ENCODE measurements at places on chromosomes 7 and 10. TPM values are rescaled to one million over a fixed set of nuclear protein-coding genes. Genes with fewer than 3 reads are reported as not detected.

Gene NAT16
- total RNA-seq, result not detected

Gene ABCC2
- 2.8 TPM for total RNA-seq

Gene AKR1D1
- total RNA-seq, result not detected

Gene NEBL
- 0.80 TPM for total RNA-seq

Gene TMEM225B
- 0.55 TPM for total RNA-seq

Gene CTTNBP2
- total RNA-seq, result 6.1 TPM

Gene HMX2
- not detected for total RNA-seq

Gene OR6V1
- not detected for total RNA-seq

- DNase-seq, result no peak
Measured at GRCh38 chr10:91785830-91786229, 12.4 kb upstream of the TNKS2 start.

GRCh38 chr7:141421306-141421705 is 129.9 kb upstream of the AGK start:
- DNase-seq, result no peak

- no peak for DNase-seq
Measured at GRCh38 chr10:69087590-69088470, at the start of gene SRGN. Gene SRGN (plus strand): TSS chr10:69088103. CDS start chr10:69088158, 55 bp downstream.

DNA sequence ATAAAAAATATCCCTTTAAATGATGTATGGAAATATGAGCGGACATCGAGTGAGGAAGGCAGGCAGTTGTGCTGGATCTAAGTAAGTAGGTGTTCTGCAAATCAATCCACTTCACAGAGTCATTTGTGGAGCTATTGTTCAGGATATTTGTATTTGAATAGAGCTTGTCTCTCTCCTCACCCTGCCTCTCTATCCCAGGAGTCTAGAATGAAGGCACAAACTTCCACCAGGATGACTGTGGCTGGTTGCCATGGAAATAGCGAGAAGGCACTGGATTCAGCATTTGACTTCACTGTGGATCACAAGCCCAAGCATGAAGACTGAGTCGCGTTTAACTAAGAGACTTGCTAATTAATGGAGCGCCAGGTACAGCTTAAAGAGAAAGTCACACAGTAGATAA is 53.2 kb downstream of the NPY start:
- no peak for DNase-seq

GRCh38 chr7:111329367-111330234 is 232.7 kb downstream of the IMMP2L start:
- DNase-seq, result no peak

GRCh38 chr7:23242935-23243334 is 3.6 kb upstream of the GPNMB start:
- no peak for DNase-seq

DNA sequence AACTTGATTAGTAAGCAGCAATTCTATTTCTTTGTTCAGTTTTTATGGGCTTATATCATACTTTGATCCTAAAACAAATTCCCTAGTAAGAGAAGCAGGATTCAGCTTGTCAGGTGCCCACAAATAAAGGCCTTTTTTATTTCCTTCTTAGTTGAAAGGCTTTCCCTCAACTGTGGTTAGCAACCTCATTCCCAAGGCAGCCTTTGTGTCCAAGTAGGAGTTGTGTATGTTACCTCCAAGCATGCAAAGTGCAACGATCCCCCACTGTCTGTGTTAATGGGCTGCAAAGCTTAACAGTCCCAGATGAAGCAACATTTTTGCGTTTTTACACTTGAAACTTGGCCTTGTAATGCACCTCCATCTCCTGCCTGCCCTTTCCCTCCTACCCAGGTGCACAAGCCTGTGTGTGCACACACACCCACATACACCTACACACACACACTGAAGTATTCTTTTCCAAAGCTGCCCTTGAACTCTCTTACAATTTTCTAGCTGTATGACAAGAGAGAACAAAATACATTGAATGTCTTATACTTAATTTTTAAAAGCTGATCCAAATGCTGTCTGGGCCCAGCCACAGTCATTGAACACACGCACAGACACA is 278.2 kb downstream of the SNX13 start:
- DNase-seq, result no peak

DNA sequence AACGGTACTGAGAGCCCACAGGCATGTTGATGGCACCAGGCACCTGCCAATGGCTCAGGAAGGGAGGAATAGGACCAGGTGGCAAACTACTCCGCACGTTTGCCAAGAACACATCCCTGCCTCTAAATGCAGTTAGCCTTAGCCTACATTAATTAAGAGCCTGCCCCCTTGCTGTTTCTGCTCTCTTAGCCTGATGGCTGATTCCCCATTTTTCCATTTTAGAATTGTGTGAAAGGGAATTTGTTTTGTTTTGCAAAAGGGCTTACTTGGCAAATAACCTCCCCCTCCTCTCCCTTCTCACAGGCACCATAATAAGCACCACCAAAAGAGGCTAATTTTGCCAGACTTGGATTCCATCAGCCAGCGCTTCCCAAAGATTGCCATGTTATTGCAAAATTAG is 1203.2 kb downstream of the SORCS3 start:
- DNase-seq, result no peak

DNA sequence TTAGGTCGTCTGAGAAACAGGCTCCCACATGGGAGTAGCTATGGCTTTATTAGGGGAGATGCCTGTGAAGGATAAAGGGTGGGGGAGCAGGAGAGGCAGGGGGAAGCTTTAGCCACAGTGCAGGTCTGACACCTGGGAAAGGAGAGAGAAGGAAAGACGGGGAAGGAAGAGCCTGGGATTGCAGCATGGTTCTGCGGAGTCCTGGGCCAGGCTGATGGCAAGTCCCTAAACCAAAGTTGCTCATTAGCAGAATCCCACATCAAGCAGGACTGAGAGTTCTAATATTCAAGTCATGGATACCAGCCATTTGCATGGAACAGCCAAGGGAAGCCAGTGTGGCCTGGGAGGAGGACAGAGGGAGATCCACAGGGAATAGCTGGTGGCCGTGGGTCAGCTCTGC is 414.8 kb downstream of the RPS24 start:
- DNase-seq, result peak; percentile 62

DNA sequence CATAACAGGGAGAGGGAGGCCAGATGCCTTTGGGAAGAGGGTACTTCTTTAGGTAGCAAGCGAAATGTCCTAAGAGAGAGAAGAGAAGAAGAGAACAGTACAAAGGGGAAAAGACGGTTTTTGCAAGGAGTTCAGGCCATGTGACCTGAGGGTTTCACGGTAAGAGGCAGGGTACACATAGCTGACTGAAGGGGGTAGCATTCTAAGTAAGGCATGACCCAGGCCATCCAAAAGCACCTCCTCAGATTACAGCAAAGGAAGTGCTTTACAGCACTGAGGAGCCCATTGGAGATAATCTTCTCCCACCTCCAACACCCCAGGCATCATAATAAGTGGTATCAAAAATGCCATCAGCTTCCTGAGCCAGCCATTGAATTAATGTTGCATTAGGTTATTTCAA is 258.2 kb upstream of the NPY start:
- DNase-seq, result no peak

GRCh38 chr7:130486114-130486953 is 5.6 kb upstream of the MEST start:
- no peak for DNase-seq

GRCh38 chr10:94235461-94235860 is 127.3 kb downstream of the NOC3L start:
- DNase-seq, result no peak

- no peak for DNase-seq
Measured at GRCh38 chr10:14904316-14904732, 25.7 kb downstream of the SUV39H2 start.

GRCh38 chr7:78939669-78940068 is 513.8 kb downstream of the MAGI2 start:
- no peak for DNase-seq

DNA sequence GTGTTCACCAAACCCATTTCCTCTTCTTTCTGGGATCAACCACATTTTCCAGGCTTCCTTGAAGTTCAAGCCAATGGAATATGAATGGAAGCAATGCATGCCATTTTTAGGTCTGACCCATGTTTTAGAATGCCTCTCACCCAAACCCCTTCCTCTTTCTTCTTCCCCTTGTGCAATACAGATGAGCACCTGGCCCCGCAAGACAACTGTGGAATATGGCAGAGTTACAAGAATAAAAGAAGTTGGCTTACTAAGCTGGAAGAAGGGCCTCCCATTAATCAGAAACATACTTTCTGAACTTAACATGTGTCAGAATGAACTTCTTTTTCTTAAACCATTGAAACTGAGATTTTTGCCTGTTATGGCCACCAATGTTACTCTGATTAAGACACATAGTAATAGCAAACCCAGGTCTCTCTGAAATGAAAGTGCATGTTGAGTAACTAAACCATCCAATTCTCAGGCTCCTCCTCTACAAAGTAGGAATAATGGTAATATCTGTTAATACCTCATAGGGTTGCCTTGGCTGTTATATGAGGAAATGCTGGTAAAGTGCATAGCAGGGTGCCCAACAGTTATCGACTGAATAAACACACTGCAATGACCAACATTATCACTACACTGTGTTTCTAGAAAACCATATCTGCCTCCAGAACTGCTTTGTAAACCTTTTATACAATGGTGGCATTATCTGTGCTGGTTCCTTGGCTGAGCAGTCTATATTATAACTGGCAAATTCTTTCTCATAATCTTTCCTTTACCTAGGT is 382.2 kb upstream of the NRP1 start:
- no peak for DNase-seq

GRCh38 chr10:78366663-78367411 is 333.2 kb downstream of the RPS24 start:
- no peak for DNase-seq

- DNase-seq, result no peak
Measured at GRCh38 chr10:31930023-31930751, 1.6 kb upstream of the ARHGAP12 start.

GRCh38 chr10:6080417-6080973 is 8.3 kb upstream of the RBM17 start:
- DNase-seq, result no peak

- no peak for DNase-seq
Measured at GRCh38 chr10:132001238-132001972, 19.7 kb upstream of the BNIP3 start.

Data from mesenteric fat pad (tissue), 1 donor.